ENCODE measurements at places on chromosomes 2 and 18.

- no peak for DNase-seq
Measured at GRCh38 chr2:200177971-200178911, 128.3 kb upstream of the SPATS2L start.

GRCh38 chr2:230866756-230867523 lies 2.2 kb downstream of the ITM2C start:
- DNase-seq = peak; percentile 36

- no peak for DNase-seq
Measured at GRCh38 chr2:98470851-98471255, 26.2 kb downstream of the INPP4A start.

DNA sequence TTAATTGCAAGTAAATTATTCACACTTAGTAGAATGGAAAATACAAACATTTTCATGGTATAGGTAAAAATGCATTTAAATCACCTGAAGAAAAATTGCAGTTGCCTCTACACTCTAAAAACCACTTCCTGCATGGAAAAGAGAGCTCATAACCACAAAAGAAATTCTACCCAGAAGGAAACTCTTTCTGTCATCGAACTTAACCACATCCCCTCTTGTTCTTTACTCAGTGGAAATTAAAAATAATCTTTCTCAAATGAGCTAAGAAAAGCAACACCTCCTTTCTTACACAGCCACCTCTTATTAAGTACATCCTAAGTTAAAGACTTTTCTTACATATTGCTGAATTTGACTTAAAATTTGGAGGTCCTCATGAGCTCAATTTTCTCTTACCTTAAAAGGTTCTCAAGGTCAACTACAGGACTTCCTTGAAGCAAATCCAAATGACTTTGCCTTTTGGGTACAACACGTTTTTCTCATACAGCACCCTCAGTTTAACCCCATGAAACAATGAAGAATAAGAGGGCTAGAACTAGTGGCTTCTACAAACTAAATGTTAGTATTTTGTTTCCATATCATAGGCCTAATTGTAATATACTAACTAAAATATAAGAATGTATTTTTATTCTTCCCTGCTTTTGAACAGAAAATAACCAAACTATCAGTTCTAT lies 109.1 kb upstream of the CRIM1 start:
- no peak for DNase-seq

DNA sequence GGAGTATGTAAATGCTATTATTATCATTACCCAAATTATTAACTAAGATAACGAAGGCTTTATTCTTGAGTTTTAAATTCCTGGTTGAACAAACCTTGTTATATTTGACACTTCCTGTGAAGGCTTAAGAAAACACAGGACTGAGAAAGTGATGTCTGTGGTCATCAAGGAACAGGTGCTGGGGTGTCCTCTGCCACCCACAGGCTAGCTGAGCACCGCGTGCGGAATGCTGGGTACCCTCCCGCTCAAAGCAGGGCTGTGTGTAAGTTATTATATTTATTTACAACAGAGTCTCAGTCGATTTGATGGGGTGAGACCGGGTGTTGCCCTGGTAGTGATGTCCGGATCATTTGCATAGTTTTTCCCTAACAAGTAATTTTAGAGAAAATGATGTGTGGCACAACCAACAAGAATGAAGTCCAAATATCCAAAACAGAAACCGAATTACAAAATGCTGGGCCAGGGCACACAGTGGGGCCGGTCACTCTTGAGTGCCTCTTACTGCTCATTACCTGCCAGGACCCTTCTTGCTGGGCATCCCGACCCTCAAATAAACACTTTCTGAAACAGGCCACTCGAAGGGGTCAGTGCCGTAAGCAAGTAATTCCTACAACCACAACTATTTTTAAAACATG lies 49.2 kb downstream of the TMEM18 start:
- DNase-seq = no peak

DNA sequence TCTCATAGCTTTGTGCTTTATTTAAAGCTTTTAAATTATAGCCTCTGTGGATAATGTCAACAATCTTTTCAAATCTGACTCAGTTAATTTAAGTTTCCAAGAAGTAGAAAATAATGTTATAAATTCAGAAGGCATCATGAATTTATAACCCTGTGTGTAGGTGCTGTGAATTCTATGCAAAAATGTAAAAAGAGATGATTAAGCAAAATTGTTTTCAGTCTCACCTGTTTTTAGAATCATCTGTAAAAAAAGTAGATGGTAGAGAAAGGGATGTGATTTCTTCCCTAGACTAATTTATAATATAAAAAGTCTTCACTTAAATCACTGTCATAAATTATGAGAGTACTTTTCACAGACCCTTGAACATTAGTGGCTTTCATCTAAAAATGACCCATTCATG lies 85.6 kb upstream of the NOSTRIN start:
- no peak for DNase-seq

GRCh38 chr2:177680866-177681712 lies 288.5 kb downstream of the AGPS start:
- no peak for DNase-seq

DNA sequence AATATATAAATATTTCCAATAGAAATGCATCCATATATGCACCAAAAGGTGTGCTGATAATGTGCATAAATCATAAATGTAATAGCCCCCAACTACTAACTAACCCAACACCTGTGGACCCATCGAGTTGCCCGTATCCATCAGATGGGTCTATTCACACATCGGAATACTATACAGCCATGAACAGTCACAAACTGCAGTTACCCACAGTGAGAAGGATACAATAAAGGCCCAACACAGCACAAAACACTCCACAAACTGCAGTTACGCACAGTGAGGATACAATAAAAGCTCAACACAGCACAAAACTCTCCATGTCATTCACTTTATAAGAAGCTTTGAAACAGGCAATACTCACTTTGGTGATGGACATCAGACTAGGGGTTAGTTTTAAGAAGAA lies 145.3 kb upstream of the OTOS start:
- no peak for DNase-seq

DNA sequence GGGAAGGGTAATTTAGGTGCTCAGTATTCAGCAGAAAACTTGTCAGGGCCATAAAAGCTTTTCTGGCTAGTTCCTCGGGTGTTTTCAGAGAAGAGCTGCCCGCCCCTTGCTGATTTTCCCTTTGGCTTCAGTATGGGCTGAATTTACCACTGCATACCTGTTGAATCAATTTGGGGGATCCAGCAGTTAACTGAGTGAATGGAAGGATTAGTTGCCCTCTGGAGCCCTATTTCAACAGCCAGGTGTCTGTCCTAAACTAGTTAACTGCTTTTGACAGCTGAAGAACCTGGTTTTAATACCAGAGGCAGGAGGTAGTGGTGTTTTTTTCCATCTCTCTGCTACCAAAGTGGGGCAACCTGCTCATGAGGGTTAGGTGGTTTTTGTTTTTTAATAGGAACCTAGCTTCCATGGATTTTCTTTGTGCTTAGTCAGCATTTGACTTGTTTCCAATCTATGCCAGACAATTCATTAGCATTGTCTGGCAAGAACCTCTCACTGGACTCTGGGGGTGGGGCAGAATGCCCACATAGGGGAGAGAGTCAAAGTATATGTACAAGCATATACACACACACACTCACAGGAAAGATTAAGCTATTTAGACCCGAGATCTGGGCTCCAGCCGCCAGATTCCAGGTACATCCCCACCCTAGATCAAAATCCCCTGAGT lies 166.5 kb upstream of the SIX3 start:
- no peak for DNase-seq

DNA sequence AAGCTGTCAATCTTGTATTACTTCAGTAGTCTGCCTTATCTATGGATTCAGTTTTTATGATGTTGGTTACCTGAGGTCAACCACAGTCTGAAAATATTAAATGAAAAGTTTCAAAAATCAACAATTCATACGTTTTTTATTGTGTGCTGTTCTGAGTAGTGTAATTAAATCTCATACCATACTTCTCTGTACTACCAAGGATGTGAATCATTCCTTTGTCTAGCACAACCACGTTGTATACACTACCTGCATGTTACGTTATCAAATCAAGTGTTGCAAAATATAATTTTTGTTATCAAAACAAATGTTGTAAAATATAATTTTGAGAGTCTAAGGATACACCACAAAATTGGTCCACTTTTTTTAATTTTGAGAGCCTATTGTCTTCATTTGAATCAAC lies 590.2 kb upstream of the SETBP1 start:
- no peak for DNase-seq

DNA sequence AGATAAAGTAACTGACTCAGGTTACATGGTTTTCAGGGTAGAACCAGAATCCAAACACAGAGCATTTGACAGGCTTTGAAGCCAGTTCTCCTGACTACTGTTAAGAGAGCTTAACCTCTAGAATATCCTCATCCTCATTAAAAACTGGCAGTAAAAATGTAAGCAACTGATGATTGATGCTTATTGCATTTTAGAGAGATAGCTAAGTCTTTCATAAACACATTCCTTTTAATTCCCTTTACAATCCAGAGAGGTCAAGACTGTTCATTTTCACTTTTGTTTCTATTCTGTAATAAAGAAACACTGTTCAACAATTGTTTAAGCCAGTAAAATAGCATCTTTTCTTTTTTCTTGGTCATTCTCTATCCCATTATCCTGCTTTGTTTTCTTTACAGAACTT lies 53.9 kb upstream of the RAB27B start:
- DNase-seq = no peak

DNA sequence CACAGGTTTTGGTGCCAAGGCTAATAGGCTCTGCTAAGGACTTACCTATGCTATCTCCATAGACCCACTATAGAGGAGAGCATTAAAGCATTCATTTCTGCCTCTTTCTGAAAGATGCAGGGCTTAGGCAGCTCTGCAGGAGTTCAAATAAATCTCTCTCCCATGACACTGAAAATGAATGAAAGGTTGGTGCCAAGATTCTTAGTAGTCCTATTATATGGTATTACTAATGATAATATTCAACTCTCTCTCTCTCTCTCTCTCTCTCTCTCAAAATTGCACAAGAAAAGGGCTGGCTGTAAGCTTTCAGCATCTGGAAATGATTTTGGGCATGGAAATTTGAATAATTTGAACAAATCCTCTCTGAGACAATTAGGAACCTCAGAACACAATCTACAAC lies 433.7 kb downstream of the MBD2 start:
- no peak for DNase-seq

DNA sequence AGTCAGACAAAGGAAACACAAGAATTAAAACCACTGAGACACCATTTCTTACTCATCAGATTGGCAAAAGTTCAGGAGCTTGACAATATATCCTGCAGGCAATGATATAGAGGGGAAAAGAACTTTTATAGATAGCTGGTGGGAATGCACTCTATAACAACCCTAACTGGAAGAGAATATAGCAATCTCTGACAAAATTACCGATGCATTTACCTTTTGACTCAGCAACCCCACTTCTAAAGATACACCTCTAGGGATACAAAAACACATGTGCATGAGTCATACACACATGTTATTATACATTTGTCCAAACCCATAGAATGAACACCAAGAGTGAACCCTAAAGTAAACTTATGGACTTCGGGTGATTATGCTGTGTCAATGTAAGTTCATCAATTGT lies 79.4 kb upstream of the SRD5A2 start:
- no peak for DNase-seq

DNA sequence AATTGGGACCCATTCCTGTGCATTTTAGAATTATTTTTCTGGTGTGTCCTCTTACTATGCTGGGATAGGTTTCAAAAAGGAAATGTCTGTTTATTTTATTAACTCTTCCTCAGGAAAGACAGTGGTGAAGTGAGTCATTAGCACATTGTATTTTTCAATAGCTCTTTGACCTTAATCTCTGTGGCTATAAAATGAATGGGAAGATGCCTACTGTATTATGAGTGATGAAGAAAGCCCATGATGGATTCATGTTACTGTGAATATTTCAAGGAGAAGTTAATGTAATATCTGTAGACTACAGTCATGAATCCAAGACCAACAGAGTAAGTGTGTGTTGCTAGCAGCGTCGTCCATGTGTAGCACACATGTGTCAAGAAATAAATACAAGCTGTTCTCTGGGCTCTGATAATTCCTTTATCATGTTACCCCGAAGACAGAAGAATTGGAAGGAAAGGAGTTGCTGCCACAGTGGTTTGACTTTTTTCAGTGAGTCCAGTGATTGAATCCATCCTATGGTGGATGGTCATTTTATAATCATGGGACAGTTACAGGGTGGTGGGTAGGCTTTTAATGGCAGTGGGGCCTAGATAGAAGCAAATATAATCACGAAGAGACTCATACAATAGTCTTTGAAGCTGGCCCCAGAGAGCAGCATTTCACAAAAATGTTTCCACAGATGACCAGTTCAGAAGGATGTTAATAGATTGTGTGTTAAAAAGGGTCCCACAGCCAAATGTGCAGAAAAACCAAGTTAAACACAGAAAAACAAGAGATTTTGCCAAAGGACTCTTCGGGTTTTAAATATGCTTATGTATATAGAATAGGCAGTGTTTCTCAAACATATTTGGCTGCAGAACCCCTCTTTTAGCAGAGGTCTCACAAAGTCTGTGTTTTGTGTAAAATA lies 239.7 kb upstream of the RASGRP3 start:
- DNase-seq = no peak

GRCh38 chr2:238387332-238387731 lies 39.4 kb upstream of the ASB1 start:
- DNase-seq = no peak

GRCh38 chr2:169095621-169096105 lies 26.3 kb downstream of the DHRS9 start:
- no peak for DNase-seq

DNA sequence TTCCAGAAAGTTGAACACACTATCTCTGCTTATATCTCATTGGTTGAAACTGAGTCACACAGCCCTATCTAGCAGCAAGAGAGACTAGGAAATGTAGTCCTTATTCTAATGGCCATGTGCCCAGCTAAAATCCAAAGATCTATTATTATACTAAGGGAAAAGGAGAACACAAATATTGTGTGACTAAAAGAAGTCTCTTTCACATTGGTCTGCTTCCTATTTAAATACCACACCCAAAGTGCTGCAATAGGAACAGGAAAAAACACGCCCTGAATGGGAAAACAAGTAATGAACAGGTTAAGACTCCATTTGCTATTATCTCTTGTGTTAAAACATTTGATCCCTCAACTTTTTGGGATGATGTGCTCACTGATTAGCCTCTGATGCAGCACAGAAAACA lies 86.8 kb upstream of the BARD1 start:
- no peak for DNase-seq

- peak; percentile 33 for DNase-seq
Measured at GRCh38 chr2:204024503-204024902, 87.9 kb downstream of the ICOS start.

GRCh38 chr2:233922471-233922870 lies 5.3 kb downstream of the TRPM8 start:
- DNase-seq = no peak

- DNase-seq = no peak
Measured at GRCh38 chr2:73075477-73076373, 4.2 kb upstream of the SFXN5 start.
